GM12865 (cell line): ENCODE measurements at places on chromosomes 2 and 18.
A peak's percentile ranks its signal among the peaks of the same experiment; 100 is the strongest.

GRCh38 chr2:155633887-155634570 lies 698.5 kb downstream of the NR4A2 start:
- peak; percentile 61 for DNase-seq

GRCh38 chr2:226063704-226064440 lies 664.4 kb downstream of the NYAP2 start:
- DNase-seq: no peak

DNA sequence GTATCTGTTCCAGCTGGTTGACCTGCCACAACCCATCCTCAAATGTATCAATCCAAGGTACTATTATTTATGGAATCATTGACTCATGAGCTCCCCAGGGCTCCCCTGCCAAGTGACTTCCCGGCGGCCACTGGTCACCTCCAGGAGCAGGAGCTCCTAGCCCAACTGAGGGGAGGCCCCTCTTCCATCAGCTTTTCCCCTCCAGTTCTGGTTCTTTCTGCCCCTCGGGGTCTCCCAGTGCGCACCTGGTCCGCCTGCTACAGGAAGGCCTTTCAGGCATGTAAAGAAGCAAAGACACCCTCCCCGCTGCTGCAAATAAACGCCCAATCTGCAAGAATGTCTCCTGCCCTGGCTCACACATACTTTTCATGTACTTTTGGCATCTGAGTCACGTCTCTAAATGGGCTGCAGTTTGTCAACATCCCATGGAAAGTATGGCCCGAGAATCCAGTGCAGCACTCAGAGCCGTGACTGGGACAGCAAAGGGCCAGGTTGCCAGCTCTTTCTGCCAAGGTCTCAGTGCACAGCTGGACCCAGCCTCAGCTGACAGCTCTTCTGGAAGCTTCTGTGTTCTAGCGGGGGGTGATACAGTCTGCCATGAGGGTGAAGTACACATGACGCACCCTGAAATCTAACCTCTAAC lies 41.4 kb downstream of the KLHL29 start:
- no peak for DNase-seq

DNA sequence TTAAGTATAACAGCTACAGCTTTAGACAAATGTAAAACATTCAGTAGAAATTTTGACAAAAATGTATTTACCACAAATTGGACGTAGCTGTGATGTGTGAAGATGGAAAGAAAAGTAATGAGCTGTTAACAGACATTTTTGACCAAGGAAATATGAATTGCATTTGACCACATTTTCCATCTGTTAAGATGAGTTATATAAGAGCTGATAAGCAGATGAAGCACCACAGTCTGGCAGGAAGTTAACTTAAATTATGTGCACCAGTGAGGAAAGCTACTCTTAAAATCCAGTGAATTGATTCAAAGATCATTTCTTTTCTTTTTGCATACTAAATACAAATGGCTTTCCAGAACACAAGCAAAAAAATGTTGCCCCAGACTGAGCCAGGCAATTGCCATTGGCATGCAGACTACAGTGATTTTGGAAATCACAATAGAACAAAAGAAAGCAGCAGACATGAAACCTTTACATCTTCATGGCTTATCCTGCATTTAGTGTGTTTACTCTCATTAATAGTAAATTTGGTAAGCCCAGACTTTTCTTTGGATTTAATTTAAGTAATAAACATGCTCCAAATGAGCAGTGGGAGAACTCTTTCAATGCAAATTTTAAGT lies 493.7 kb downstream of the TMX3 start:
- no peak for DNase-seq

DNA sequence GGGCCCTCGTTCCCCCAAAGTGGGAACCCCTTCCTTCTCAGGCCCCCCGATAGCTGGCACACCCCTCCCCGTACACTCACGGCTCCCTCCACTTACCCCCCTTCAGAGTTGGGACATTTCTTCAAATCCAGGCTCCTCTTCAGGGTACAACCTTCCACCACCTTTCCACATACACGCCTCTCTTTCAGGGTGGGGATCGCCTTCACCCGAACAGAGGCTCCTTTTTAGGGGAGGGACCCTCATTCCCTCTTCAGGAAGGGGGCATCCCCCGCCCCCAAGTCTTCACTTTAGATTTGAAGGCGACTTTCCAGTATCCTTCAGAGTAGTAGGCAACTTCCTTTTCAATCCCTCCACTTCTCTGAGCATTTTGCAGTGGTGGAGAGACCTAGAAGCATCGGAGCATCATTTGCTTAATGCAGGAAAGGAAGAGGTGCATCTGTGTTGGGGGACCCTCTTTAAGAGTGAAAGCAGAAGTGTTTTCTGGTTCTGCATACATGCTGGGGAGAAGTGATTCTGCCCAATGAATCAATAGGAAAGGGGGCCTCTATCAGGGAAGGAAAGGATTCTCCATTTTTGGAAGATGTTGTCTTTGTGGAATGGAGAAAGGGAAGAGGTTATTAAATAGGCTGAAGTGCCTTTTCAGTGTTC lies 845 bp downstream of the EML4 start:
- DNase-seq: peak; percentile 57

GRCh38 chr2:174787487-174788205 lies 23.4 kb upstream of the CHRNA1 start:
- DNase-seq: no peak

DNA sequence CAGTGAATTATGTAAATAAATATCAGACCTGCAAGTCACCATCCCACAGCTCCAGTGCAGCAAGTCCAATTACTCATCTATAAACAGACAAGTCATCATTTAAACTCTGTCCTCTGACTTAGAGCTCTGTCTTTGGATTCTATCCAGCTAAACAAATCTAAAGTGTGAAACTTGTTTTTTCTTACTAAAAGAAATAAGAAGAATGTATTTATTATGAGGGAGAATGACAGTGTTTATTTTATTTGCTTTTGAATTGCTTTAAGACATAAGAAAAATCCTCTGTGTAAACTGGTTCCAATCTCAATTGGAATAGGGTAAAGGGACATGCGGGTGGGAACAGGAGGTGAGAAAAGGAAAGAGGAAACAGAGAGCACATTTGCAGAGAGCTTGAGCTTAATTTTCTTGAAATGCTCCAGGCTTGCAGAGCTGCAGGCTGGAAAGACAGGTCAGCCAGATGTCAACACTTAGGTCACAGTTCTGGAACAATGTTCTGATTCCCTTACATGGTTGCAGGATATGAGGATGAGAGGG lies 355.8 kb downstream of the MEIS1 start:
- no peak for DNase-seq

DNA sequence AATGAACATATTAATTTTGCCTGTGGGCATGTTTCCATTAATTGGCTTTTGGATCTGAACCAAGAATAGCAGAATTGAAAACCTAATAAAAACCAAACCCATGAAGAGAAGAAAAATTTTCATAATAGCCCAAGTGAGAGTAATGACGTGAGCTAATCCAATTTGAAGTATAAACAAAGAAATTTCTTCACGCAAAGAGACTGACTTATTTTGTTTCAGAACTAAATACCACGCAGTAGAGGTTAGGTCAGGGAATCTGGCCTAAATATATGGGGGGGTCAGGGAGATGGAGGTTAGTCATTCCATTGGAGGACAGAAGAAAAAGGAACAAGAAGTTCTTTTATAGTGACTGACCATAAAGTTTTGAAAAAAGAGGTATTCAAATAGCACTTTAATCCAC lies 94.1 kb upstream of the CYP1B1 start:
- no peak for DNase-seq

- no peak for DNase-seq
These were observed 37.2 kb downstream of the AQP12A start for GRCh38 chr2:240728827-240729226.

DNA sequence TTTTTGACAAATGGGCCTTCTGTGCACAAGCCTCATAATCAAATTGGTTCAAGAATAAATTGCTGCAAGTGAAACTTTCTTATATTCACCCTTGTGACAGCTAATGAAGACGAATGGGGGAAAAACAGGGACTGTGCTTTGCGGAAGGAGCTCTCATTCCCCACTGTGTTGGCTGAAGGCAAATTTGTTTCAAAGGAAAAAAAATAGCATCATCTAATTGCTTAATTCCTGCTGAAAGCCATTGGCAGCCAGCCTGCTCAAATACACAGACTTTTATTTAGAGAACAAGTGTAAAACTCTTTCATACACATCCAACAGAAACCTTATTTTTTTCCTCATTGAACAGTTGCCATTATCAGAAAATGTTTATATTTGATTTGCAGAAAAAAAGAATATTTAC lies 172.3 kb downstream of the ARL6IP6 start:
- DNase-seq: no peak

GRCh38 chr18:36829362-36830157 lies 633 bp downstream of the KIAA1328 start:
- no peak for DNase-seq

DNA sequence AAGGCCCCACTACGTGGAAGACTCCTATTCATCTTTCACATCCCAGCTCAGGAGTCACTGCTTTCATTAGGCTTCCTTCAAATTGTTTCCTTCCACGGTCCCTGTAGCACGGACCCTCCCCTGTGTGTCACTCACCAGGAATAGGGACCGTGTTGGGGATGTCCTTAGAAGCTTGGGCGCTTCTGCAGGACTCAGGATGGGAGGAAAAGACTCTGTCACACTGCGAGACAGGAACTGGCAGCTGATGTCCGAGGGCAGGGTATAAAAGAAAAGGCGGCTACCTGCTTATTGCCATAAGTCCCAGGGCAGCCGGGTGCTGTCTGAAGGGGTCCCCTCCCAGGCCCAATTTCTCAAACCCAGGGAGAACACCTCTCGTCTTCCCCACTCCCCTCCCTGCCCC lies 79.1 kb downstream of the BCL2L11 start:
- DNase-seq: no peak

DNA sequence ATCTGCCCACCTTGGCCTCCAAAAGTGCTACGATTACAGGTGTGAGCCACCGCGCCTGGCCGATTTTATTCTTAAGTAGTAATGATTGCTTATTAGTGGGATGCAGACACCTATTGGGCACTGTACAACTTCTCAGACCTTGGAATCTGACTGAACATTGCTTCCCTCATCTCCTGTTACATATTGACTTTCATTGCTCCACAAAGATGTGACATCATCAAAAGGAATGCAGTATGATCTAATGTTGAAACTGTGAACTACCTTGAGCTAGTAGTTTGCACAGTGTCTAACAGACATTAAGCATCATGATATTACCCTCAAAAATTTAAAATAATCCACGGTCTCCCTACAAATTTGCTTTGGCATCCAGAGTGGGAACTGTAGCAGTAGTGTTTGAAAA lies 109.8 kb upstream of the SIX2 start:
- DNase-seq: no peak

GRCh38 chr2:96249654-96250053 lies 16.1 kb downstream of the TMEM127 start:
- DNase-seq: no peak

DNA sequence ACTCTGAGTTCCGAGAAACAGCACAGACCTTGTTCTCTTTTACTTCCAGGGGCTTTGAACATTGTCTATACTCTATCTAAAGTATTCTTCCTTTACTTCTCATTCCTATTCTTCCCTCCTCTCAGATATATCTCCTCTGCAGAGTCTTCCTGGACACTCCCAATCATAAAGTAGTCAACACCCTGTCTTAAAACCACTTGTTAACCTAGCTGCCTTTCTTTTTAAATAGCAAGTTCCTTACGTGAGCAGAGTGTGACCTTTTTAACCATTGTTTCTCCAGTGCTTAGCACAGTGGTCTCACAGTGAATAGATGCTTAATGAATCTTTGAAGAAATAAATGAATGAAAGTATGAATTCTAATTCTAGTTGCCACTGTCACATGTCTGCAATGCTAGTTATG lies 47.4 kb downstream of the PTRHD1 start:
- no peak for DNase-seq

DNA sequence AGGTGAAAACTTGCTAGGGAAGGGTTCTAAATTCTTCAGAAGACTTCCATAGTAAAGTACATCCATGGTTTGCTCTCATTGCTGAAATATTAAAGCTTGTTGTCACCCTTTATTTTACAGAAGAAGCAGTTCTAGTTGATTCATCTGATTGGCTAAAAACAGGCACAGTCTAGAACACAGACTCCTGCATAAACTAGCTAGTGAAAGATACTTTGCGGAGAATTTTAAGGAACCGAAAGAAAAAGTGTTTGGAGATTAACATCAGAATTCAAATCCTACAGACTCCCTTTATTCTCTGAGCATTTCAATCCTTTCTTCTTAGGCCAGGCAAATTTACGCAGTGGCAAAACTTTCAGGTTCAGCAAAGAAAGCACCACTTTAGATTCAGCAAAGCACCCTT lies 1076.5 kb upstream of the ZEB2 start:
- no peak for DNase-seq

GRCh38 chr18:11108947-11109346 lies 40.4 kb downstream of the PIEZO2 start:
- DNase-seq: no peak

GRCh38 chr18:48845174-48845573 lies 105.6 kb downstream of the SMAD7 start:
- no peak for DNase-seq

- no peak for DNase-seq
These were observed 8.3 kb downstream of the ZNF385B start for GRCh38 chr2:179853108-179853507.

GRCh38 chr2:105518897-105519296 lies 120.0 kb upstream of the FHL2 start:
- DNase-seq: no peak

GRCh38 chr2:212841460-212841859 lies 302.9 kb upstream of the ERBB4 start:
- DNase-seq: no peak

GRCh38 chr2:77296791-77297190 lies 225.4 kb downstream of the LRRTM4 start:
- no peak for DNase-seq

GRCh38 chr2:191999101-191999841 lies 152.4 kb upstream of the CAVIN2 start:
- DNase-seq: no peak

DNA sequence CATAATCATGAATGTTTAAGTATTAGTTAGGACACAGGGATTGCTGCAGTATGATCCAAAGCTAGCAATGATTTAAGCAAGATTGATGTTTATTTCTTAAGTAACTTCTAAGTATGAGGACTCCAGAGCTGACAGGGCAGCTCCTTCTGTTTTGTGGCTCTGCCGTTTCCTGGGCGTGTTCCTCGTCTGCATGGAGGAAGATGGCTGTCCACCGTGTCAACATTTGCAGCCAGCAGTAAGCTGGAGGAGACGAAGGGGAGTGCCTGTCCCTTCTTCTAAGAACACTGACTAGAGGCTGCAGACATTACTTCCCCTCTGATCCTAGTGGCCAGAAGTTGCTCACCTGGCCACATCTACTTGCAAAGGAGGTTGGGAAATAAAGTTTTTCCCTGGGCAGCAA lies 144.1 kb downstream of the MYO1B start:
- no peak for DNase-seq
